ENCODE measurements at places on chromosomes 11 and 22.

- no peak for DNase-seq
Measured at GRCh38 chr22:47215851-47216250, 453.4 kb downstream of the TBC1D22A start.

GRCh38 chr22:47515384-47516125 is 753.1 kb downstream of the TBC1D22A start:
- no peak for DNase-seq

- DNase-seq = no peak
Measured at GRCh38 chr11:16924462-16924825, 89.8 kb downstream of the PLEKHA7 start.

GRCh38 chr11:43278193-43278956 is 33.4 kb upstream of the API5 start:
- DNase-seq = no peak

DNA sequence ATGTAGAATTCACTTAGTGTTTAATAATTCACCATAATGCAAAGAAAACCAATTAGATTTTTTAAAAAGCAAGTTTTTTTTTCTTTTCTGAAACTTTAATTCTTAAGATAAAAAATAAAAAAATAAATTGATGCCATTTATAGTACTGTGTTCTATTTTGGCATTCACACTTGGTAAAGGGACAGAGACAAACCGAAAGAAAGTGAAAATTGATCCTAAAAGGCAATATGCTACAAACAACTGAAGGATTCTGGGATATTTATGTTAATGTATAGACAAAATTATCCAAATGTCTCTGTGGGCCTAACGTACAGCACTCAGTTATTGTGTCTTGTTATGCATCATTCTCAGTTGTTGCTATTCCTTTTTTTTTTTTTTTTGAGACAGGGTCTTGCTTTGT is 41.9 kb upstream of the DDI1 start:
- DNase-seq = no peak

GRCh38 chr11:123702696-123703095 is 38.8 kb downstream of the ZNF202 start:
- DNase-seq = no peak

GRCh38 chr11:19080579-19080993 is 20.1 kb upstream of the MRGPRX2 start:
- no peak for DNase-seq

Data from HS-5 (cell line).